ENCODE measurements at places on chromosomes 3 and 15. TPM values are rescaled to one million over a fixed set of nuclear protein-coding genes. Genes with fewer than 3 reads are reported as not detected.

Gene AGTR1
- not detected for total RNA-seq

Gene ALG1L2
- 1.1 TPM for total RNA-seq

Gene ARHGEF3
- 17.0 TPM for total RNA-seq

Gene AGBL1
- 0.19 TPM for total RNA-seq

Gene RGMA
- 0.26 TPM for total RNA-seq

Gene FBXW12
- not detected for total RNA-seq

Gene PRR20G
- not detected for total RNA-seq

- ATAC-seq = peak; percentile 69
Measured at GRCh38 chr3:52313774-52314188, 2.3 kb upstream of the DNAH1 start.

- ATAC-seq = peak; percentile 80
Measured at GRCh38 chr3:50194128-50194902, 2.9 kb downstream of the GNAT1 start.

DNA sequence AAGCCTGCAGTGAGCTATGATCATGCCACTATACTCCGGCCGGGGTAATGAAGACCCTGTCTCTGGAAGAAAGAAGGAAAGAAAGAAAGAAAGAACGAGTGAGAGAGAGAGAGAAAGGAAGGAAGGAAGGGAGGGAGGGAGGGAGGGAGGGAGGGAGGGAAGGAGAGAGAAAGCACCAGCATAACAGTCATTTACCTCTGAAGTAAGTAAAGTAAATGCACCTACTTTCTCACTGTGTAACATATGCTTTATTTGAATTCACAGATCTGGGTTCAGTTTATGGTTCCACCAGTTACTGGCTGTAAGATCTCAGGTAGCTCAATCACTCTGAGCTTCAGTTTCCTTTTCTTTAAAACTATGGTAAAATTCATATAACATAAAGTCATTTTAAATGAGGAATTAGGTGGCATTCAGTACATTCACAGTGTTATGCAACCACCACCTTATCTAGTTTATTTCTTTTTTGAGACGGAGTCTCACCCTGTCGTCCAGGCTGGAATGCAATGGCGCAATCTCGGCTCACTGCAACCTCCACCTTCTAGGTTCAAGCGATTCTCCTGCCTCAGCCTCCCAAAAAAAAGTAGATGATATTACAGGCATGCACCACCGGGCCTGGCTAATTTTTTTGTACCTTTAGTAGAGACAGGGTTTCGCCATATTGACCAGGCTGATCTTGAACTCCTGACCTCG lies 16.1 kb upstream of the RAD54L2 start:
- no peak for ATAC-seq

DNA sequence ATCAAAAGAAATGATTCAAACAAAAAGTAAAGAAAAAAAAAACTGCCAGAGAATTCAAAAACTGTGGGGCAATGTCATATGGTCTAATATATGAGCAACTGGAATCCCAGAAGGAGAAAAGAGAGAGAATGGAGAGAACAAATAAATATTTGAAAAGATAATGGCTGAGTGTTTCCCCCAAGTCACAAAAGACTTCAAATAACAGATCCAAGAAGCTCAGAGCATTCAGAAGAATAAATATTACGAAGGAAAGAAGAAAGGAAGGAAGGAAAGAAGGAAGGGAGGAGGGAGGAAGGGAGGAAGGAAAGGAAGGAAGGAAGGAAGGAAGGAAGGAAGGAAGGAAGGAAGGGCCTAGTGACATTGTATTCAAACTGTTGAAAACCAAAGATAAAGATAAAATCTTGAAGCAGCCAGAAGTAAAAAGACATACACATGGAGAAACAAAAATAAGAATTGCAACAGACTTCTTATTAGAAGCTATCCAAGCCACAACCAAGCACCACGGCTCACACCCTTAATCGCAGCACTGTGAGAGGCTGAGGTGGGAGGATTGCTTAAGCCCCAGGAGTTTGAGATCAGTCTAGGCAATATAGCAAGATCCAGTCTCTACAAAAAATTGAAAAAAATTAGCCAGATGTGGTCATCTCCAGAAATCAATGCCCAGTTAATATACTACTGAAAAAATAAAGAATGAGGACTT lies 118.9 kb upstream of the IGSF10 start:
- no peak for ATAC-seq

GRCh38 chr3:13004376-13004775 lies 68.9 kb downstream of the IQSEC1 start:
- no peak for ATAC-seq

DNA sequence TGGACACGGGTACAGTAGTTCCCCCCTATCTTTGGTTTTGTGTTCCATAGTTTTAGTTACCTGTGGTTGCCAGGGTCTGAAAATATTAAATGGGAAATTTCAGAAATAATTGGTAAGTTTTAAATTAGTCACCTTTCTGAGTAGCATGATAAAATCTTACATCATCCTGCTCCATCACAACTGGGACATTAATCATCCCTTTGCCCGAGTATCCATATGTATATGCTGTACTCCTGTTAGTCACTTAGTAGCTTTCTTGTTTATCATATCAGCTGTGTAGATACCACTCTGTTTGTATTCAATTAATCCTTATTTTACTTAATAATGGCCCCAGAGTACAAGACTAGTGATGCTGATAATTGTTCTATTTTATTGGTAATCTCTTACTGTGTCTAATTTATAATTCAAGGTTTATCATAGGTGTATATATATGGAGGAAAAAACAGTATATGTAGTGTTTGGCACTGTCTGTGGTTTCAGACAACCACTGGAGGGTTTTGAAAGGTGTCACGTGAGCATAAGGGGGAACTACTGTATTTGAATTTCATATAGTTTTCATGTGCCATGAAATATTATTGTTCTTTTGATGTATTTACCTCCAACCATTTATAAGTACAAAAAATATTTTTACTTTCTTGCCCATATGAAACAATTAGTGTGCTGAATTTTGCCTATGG lies 41.4 kb downstream of the CTDSPL2 start:
- peak; percentile 100 for ATAC-seq

GRCh38 chr3:135240426-135240825 lies 445.4 kb downstream of the EPHB1 start:
- ATAC-seq = no peak

GRCh38 chr3:81462921-81463320 lies 298.5 kb downstream of the GBE1 start:
- no peak for ATAC-seq

DNA sequence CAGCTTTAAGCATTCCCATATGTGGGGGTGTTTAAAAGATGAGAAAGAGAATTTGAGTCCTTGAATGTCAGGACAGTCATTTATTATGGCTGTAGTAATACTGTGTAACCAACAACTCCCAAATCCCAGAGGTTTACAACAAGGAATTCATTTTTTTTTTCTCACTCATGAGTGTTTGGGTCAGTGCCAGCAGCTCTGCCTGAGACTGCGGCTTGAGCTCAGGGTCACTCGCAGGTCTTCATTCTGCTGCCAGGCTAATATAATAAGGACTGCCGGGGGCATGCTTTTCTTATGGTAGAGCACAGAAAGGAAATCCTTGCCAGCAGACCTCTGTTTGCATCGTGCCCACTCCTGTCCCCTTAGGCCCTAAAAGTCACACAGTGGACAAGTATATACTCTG lies 277.9 kb upstream of the LMCD1 start:
- no peak for ATAC-seq

DNA sequence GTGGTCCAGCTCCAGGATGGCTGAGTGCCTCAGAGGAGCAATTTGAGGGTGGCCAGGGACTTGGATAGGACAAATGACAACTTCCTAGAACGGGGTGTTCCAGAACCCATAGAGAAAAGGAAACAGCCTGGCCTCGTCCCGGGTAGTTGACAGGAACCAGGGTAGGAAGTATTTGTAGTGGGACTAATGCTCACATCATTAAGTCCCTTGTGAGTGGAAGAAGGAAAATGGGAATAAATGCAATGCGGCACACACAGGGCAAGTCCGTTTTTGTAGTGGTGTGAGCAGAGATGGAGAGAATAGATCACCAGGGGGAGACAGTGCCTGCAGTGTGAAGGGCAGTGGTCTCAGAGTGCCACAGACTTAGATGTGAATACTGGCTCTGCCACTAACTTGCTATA lies 19.6 kb downstream of the TIMP4 start:
- peak; percentile 49 for ATAC-seq

DNA sequence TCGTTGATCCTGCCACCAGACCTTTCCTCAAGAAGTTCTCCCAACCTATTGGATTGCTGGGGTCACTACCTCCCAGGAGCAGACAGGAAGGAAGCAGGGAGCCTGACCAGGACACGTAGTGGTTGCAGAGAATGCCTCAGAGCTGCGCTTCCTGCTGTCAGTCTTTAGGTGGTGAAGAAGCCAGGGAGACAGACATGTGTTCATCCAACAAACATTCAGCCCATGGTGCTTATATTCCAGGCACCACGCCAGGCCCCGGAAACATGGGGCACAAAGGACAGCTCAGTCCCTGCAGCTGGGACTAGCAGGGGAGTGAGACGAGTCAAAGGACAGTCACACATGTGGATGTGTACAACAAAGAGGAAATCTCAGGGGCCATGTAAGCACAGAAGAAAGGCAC lies 26.0 kb upstream of the CORO2B start:
- ATAC-seq = no peak

- no peak for ATAC-seq
Measured at GRCh38 chr3:169241991-169242707, 421.4 kb downstream of the MECOM start.

DNA sequence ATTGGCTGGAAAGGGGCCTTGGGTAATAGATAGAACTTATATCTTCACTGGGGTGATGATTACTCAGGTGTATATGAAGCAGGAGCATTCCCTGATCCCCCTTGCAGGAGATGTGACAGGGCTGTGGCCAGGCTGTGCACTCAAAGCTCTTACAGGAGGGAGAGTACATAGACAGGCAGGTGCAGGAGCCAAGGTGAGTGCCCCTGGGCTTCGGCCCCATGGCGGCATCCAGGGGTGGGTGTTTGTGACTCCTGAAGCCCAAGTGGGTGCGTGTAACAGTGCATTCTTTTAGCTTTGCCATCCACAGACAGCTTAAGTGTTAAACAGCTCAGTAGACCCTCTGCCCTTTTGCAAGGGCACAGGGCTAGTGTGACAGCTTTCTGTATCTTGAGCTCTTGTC lies 236.6 kb upstream of the GPR149 start:
- no peak for ATAC-seq

GRCh38 chr15:53573091-53573490 lies 186.4 kb downstream of the WDR72 start:
- ATAC-seq = no peak

DNA sequence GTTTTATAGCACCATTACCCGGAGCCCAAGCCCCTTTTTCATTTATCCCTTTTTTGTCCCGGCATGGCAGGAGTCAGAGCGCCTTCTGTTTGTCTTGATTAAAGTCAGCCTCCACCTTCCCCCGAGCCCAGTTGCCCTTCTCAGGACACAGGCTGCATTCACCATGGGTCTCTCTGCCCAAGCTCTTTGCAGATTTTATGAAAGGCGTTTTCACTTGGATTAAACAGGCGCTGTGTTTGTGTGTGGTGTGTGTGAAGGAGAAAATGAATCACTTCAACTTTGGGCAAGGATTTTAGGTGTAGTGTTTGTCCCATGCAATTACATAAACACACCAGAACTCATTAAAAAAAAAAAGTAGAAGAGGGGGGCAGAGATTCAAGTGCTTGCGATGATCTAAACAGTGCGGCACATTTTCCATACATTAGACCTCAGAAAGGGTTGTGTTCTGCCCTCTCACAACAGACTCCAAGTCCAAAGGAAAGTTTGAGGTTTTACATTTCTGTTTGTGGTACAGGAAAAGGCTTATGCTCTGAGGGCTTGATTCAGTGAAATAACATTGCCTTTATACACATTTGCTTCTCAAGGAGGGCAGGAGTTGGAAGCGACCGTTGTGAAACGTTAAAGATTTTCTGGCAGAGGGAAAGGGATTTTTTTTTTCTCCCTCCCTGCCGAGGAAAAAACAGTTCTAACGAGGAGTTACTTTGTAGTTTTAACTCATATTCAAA lies 14.5 kb upstream of the IL16 start:
- no peak for ATAC-seq

DNA sequence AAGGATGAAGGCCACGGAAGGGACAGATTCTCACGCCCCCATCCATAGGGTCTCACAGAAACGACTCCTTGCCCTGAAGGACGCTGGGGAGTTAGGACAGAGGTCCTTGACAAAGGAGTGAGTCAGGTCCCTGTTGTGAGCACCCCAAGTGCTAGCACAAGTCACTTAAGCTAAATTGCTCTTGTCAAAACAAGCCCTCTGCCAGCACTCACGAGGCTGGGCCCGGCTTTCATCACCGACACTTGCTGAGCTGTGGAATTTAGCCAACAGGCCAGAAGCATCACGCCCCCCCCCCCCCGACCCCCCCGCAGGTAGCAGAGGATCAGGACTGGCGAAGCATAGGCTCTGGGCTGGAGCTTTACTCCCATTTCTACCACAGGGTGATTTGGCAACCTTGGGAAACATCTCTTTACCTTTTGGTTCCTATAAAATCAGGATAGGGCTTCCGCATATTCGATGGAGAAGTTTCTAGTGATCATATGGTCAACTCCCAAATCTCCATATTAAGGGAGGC lies 75.4 kb downstream of the ADCY5 start:
- ATAC-seq = no peak

DNA sequence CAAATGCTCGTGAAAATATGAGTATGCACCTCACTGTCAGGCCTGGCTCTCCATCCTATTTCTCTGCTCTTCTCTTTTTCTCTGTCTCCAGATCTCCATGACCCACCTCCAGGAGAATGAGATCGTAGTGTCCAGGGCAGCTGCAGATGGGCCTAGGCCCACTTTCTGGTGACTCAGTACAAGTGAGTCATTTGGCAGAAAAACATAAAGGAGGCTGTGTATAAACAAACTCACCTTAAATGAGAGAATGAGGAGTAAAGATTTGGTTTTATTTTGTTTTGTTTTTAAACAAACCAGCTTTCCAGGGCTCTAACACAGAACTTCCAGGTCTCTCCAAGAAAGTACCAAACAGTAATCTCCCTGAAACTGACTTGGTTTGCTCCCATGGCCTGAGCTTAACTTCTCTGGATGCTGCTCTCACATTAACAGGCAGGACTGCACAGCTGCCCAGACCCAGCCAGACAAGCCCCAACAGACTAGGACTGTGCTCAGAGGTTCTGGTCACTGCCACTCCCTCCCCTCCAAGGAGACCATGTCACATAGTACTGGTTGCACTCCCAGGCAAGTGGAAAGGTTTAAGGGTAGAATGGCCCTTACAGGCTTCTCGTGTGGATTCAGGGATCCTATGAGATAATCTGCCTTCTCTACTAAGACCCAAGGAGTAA lies 1.5 kb upstream of the HEG1 start:
- ATAC-seq = no peak

GRCh38 chr15:75647370-75648155 lies at the start of gene SNX33:
SNX33 (plus strand) TSS chr15:75647912; CDS start chr15:75649103, 1,191 bp downstream.
- ATAC-seq = peak; percentile 80

GRCh38 chr3:152197451-152197850 lies 71.3 kb upstream of the MBNL1 start:
- ATAC-seq = peak; percentile 43

- ATAC-seq = no peak
Measured at GRCh38 chr15:61051569-61052031, 177.5 kb downstream of the RORA start.

DNA sequence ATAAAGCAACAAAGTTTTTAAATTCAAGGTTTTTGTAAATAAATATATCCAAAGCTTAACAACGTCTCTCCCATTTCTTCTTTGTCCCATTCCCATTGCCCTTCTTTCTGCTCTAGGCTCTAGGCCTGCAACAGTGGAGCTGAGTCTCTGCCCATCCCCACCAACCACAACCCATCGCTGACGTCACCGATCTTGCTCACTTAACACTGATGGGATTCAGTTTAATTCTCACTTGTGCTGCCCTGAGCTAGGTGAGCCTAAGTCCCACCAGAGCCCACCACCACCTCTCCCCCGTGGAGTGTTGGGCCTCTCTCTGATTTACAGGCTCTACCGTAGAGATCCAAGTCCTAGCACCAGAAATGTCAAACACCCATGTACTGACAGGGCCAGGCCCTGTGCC lies 61.3 kb upstream of the RAB6B start:
- ATAC-seq = no peak
